ENCODE measurements at places on chromosomes 5 and 9. TPM values are rescaled to one million over a fixed set of nuclear protein-coding genes. Genes with fewer than 3 reads are reported as not detected.

Gene PRSS3
- total RNA-seq = not detected

Gene CTXN3
- not detected for total RNA-seq

DNA sequence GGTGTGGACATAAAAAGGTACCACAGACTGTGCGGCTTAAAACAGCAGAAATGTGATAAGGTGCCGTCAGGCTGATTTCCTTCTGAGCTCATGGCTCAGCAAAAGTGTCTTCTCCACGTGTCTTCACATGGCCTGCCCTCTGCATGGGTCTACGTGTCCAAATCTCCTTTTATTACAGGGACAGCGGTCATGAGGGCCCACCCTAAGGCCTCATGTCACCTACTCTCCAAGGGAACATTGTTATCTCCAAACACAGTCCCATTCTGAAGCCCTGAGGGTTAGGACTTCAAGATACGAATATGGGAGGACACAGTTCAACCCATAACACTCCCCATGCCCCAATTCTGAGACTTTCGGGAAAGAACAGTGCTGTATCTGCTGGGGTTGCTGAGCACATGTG lies 35.2 kb downstream of the COL23A1 start:
- DNase-seq = no peak

DNA sequence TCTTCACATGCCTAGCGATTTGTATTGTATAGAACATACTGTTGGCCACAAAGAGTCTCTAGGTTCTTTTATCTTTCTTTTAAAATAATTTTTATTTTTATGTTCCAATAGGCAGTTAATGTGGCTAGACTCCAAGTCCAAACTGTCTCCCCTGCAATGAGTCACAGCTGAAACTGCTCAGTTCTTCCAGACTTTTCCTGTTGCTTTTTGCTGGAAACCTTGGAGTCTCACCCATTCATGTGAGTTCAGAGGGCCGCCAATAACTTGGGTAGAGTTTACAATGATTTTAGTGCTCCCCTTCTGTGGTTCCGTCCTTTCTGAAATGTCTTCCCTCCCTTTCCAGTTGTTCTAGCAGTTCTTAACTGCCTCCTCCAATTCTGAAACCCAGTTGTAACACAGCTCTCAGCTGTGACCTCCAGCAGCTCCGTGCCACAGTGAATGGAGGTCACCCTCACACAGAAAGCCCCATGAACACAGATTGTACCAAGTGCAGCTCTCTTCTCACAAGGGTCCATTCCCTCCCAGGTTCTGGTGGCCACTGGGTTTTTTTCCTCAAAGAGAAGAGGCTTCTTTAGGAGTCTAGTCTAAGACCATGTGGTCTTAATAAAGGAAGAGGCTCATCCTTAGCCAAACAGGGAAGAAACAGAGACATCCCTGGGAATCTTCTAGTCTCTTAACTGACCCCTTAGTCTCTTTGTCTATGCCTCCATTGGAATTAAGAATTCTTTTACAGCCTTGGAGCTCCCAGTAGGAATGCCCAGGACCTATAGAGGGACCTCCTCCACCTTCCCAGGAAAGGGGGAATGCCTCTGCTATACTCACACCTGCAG lies 198.5 kb downstream of the SPOCK1 start:
- no peak for DNase-seq

DNA sequence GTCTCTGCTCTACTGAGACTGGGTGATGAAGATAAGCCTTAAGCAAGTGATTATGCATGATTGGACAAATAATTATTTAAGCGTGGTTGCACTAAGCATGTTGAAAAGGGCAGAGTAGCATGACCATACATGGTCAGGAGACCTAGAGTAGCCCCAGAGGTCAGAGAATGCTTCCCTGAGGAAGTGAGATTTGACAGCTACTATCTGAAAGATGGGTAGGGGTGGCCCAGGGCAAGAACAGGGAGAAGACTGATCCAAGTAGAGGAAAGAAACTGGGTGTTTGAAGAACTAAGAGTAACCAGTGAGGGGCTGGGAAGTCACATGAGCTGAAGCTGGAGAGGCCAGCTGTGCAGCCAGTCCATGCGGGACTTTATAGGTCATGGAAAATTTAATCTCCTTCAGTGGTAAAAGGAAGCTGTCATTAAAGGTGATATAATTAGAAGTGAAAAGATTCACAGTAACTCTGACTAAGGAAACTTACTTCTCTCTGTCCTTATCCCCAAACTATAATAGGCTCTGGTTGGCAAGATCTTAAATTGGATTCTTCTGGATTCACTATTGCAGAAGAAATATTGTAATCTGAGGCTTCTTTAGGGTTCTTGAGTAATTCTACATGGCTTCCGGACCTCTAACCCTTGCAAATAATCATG lies 35.2 kb downstream of the YIPF5 start:
- no peak for DNase-seq

DNA sequence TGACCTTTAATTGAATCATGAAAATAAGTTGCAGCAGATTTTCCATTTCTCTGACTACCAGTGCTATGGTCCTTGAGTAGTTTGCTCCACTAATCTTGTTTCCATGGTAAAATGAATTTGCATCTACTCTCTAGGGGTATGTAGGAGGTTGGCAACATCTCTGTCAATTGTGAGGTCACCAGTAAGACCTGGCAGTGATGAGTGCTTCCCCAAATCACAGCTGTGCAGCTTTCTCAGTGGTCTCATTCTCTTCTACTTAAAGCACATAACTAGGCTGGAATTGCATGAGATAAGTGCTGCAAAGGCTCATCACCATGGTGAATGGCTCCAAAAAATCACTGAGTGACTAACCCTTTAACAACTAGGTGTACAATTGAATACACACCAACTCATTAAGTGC lies 36.3 kb downstream of the ADAMTS19 start:
- no peak for DNase-seq
